CD4-positive, alpha-beta memory T cell (primary cell): ENCODE measurements at places on chromosomes 7 and 10. TPM values are rescaled to one million over a fixed set of nuclear protein-coding genes. Genes with fewer than 3 reads are reported as not detected.

- no peaks in the 10 kb centered on the region for H3K36me3 ChIP-seq
- H3K27ac ChIP-seq, result peak overlapping the region; percentile 69
- DNase-seq, result no peak
These were observed 75.8 kb downstream of the C1GALT1 start for GRCh38 chr7:7257899-7258692.

- H3K4me1 ChIP-seq, result no peaks in the 10 kb centered on the region
- no peak for DNase-seq
- no peak overlapping the region for H3K27ac ChIP-seq
- no peak overlapping the region for H3K4me3 ChIP-seq
These were observed 44.7 kb upstream of the AQP1 start for GRCh38 chr7:30866939-30867338.

- H3K36me3 ChIP-seq, result no peaks in the 10 kb centered on the region
- H3K27ac ChIP-seq, result no peak overlapping the region
- H3K4me3 ChIP-seq, result no peak overlapping the region
- no peak for DNase-seq
These were observed 64.3 kb upstream of the C1GALT1 start for GRCh38 chr7:7117935-7118586.

GLI3 gene
- 0.06 TPM for total RNA-seq

GRCh38 chr7:75630549-75630948 is 108.2 kb downstream of the HIP1 start:
- H3K27me3 ChIP-seq, result no peaks in the 10 kb centered on the region
- no peak for DNase-seq
- H3K27ac ChIP-seq, result no peak overlapping the region

HTR7 gene
- total RNA-seq, result not detected

ADCYAP1R1 gene
- total RNA-seq, result not detected

LDB1 gene
- 131 TPM for total RNA-seq

GRCh38 chr10:121516093-121516865 is 82.0 kb downstream of the FGFR2 start:
- H3K27ac ChIP-seq, result no peak overlapping the region
- no peaks in the 10 kb centered on the region for H3K27me3 ChIP-seq
- H3K4me1 ChIP-seq, result peaks cover 16% of the 10 kb centered on the region
- H3K36me3 ChIP-seq, result no peaks in the 10 kb centered on the region
- no peak for DNase-seq
- no peak overlapping the region for H3K4me3 ChIP-seq

- H3K36me3 ChIP-seq, result no peaks in the 10 kb centered on the region
- DNase-seq, result no peak
- H3K27me3 ChIP-seq, result no peaks in the 10 kb centered on the region
- H3K4me1 ChIP-seq, result peaks cover under 1% of the 10 kb centered on the region
These were observed 6.5 kb upstream of the SSBP1 start for GRCh38 chr7:141731476-141732149.

DTX2 gene
- 47.6 TPM for total RNA-seq

GRCh38 chr7:127973832-127974231 is 57.4 kb downstream of the LRRC4 start:
- no peak overlapping the region for H3K4me3 ChIP-seq
- no peaks in the 10 kb centered on the region for H3K4me1 ChIP-seq
- H3K27ac ChIP-seq, result no peak overlapping the region
- no peaks in the 10 kb centered on the region for H3K27me3 ChIP-seq

SPDYE16 gene
- total RNA-seq, result 0.73 TPM

PIP4K2A gene
- total RNA-seq, result 171 TPM

- no peak within 1 kb of the TSS for H3K27ac ChIP-seq
- no peak within 1 kb of the TSS for H3K4me3 ChIP-seq
- H3K4me1 ChIP-seq, result no peaks in the 10 kb centered on the region
- DNase-seq, result no peak
These were observed at the start of gene MYOZ1 for GRCh38 chr10:73641328-73642060. Gene MYOZ1 (minus strand): TSS chr10:73641474. CDS start chr10:73640017, 1,457 bp downstream.

DNA sequence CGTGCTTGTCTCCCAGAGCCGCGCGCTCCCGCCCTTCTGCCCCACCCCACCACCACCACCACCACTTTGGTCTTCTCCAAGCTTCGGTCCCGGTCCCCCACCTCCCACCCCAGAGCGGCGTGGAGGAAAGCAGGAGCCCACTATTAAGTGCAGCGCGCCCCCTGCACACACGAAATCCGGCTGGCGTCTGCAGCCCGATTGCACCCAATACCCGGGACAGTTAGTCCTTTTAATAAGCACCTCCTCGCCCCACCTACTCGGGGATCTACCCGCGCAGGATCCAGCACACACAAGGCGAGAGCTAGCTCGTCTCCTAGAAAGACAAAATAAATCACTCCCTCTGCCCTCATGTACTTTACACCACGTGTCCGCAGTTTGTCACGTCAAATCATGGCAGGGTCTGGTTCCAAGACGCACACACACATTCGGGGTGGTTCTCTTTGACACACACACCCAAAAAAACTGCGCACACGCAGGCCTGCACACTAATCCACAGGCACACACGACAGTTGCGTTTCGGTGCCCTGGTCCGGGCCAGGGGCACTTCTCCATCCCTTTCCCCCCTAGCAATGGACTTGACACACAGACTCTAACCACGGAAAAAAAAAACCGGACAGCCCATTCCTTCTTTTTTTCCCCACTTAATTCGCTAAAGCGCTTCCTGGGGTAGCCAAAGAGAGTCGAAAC is 1.6 kb downstream of the SFMBT2 start:
- H3K27ac ChIP-seq, result peak overlapping the region; percentile 42
- peak; percentile 56 for DNase-seq
- peak overlapping the region; percentile 83 for H3K4me3 ChIP-seq
- peaks cover 42% of the 10 kb centered on the region for H3K4me1 ChIP-seq

DNA sequence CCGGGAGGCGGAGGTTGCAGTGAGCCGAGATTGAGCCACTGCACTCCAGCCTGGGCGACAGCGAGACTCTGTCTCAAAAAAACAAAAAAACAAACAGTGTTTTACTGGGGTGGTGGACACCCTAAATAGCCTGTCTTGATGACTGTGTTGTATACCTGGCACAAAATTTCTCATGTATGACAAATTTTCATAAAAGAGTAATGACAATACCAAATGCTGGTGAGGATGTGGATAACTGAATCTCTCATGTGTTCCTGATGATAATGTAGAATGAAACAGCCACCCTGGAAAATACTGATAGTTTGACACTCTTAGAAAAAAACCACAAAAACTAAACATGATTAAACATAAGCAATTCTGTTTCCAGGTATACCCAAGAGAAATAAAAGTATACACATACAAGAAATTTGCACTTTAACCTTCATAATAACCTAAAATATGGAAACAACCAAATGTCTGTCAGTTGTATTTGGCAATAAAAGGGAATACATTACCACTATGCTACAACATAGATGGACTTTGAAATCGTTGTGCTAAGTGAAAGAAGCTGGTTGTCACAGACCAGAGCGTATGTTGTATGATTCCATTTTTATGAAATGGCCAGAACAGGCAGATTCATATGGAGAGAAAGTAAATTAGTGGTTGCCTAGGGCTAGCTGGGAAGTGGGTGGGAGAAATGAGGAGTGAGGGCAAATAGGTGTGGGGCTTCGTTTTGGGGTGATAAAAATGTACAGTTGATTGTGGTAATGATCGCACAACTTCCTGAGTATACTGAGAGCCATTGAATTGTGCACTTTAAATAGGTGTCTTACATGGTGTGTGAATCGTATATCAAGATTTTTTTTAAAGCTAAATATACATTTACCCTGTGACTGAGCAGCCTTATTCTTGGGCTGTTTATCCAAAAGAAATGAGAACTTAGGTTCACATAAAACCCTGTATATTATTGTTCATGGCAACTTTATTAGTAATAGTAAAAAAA is 12.5 kb downstream of the WDR37 start:
- H3K4me1 ChIP-seq, result peaks cover 32% of the 10 kb centered on the region
- no peaks in the 10 kb centered on the region for H3K27me3 ChIP-seq
- no peak overlapping the region for H3K4me3 ChIP-seq
- H3K36me3 ChIP-seq, result peaks cover 5% of the 10 kb centered on the region
- DNase-seq, result no peak

KAZALD1 gene
- total RNA-seq, result not detected

HPSE2 gene
- 0.12 TPM for total RNA-seq

GSTO2 gene
- total RNA-seq, result 2.3 TPM

FOXK1 gene
- total RNA-seq, result 53.3 TPM

DNA sequence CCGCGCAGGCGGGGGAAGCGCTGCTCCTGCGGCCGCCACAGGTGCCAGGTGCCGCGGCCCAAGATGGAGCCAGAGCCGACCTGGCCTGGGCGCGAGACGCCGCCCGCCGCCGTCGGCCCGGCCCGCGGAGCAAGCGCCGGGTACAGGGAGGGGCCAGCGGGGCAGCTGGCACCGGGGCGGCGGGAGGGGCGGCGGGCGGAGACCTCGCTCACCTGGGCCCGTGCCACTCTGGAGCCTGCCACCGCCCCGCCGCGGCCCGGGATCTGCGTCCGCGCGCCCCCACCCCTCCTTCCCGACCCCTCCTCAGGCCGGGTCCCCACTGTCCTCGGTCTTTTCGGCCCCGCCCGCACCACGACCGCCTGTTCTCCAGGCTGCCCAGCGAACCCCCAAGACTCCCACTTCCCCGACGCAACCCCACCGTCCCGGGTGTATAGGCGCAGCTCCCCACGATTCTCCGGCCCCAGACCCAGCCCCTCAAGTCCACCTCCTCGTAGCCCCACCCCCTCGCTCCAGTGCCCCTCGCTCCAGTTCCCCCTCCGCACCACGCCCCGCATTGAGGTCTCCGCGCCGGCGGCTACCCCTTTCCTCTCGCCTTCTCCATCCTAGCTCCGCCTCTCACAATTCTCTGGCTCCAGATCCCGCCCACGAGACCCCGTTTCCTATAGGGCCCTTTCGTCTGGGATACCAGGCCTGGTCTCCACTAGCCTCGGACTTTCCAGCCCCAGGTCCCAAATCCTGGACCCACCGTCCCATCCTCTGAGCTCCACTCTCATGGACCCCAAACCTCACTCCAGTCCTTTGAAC is at the start of gene GPRIN2:
Gene GPRIN2 (minus strand): TSS at position 144 of the 804 bp plus-strand sequence. CDS start 5,922 bp downstream, outside the sequence.
- no peaks in the 10 kb centered on the region for H3K36me3 ChIP-seq
- no peaks in the 10 kb centered on the region for H3K4me1 ChIP-seq
- H3K4me3 ChIP-seq, result no peak within 1 kb of the TSS
- DNase-seq, result no peak

DNA sequence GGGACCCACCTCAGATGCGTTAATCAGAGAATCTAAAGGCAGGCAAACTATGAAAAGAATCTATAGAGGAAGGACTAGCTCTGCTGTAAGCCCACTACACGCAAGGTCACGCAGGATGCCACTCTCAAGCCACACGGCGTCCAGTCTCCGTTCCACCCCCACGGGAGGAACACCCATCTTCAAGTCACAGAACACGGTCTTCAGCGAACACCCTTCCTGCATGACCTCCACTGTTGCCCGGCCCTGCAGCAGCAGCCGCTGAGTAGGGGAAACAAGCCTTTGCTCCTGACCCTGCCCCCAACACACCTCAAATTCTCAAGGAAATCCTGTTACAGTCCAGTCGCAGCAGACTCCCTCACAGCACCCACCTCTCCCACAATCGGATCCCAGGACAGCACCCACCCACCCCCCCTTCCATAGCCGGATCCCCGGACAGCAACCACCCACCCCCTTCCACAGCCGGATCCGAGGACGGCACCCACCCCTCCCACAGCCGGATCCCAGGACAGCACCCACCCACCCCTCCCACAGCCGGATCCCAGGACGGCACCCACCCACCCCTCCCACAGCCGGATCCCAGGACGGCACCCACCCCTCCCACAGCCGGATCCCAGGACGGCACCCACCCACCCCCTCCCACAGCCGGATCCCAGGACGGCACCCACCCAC is 133.7 kb downstream of the DIP2C start:
- H3K4me3 ChIP-seq, result no peak overlapping the region
- no peaks in the 10 kb centered on the region for H3K36me3 ChIP-seq
- no peak overlapping the region for H3K27ac ChIP-seq
- peaks cover 5% of the 10 kb centered on the region for H3K4me1 ChIP-seq
- DNase-seq, result no peak

GRCh38 chr7:24773646-24774045 is 16.4 kb upstream of the GSDME start:
- H3K36me3 ChIP-seq, result no peaks in the 10 kb centered on the region
- no peak overlapping the region for H3K27ac ChIP-seq
- H3K4me3 ChIP-seq, result no peak overlapping the region
- H3K4me1 ChIP-seq, result no peaks in the 10 kb centered on the region
- no peaks in the 10 kb centered on the region for H3K27me3 ChIP-seq
- no peak for DNase-seq
